A673 (cell line): ENCODE measurements at places on chromosomes 13 and 19. TPM values are rescaled to one million over a fixed set of nuclear protein-coding genes. Genes with fewer than 3 reads are reported as not detected.

- no peaks in the 10 kb centered on the region for H3K36me3 ChIP-seq
- no peaks in the 10 kb centered on the region for H3K4me1 ChIP-seq
- no peak overlapping the region for H3K4me3 ChIP-seq
- H3K27me3 ChIP-seq: no peaks in the 10 kb centered on the region
- no peak overlapping the region for H3K27ac ChIP-seq
- no peak for DNase-seq
Measured at GRCh38 chr19:20078581-20079031, 806 bp downstream of the ZNF90 start.

Gene ANGPTL8
- not detected in 2 replicates for total RNA-seq

GRCh38 chr19:3225169-3225485, 666 bp downstream of the CELF5 start:
- no peaks in the 10 kb centered on the region for H3K36me3 ChIP-seq
- no peaks in the 10 kb centered on the region for H3K27me3 ChIP-seq
- peak overlapping the region; percentile 29 for H3K4me3 ChIP-seq
- no peaks in the 10 kb centered on the region for H3K4me1 ChIP-seq
- H3K27ac ChIP-seq: no peak overlapping the region
- no peak for DNase-seq

- DNase-seq: peak; percentile 90
- peaks cover 19% of the 10 kb centered on the region for H3K36me3 ChIP-seq
- H3K4me3 ChIP-seq: peak within 1 kb of the TSS; percentile 64
Measured at GRCh38 chr19:12801466-12802266, at the start of the genes PRDX2 and THSD8. Gene PRDX2 (minus strand): TSS chr19:12801800. CDS start chr19:12801261, 539 bp downstream. Gene THSD8 (plus strand): TSS chr19:12802069. CDS start chr19:12802072, 3 bp downstream.

DNA sequence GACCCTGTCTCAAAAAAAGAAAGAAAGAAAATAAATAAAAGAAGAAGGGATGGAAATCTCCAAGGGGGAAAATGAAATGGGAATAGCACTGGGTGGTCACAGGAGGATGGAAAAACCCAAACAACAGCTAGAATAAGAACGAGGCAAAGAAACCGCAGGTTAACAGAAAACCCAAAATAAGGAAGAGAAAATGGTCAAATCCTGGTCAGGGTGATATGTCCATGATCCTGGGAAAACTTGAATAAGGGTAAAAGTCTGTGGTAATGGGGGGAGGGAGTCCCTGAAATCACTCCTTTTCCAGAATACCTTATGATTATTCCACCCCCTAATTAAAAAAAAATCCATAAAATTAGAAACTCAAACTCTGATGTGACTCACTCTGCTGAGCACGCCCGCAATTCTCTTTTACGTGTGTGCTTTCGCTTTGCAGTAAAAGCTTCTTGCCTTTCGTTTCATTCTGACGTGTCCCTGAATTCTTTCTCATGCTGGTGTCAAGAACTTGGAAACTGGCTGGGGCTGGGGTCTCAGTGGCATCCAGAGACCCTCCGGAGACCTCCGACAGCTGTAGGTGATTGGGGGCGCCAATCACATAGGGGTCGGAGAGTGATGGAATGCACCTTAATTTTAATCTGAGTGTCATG, 4.3 kb upstream of the NAXD start:
- no peaks in the 10 kb centered on the region for H3K4me1 ChIP-seq
- H3K27ac ChIP-seq: no peak overlapping the region
- DNase-seq: peak; percentile 22
- peak overlapping the region; percentile 22 for H3K4me3 ChIP-seq

- no peaks in the 10 kb centered on the region for H3K36me3 ChIP-seq
- no peaks in the 10 kb centered on the region for H3K4me1 ChIP-seq
- DNase-seq: no peak
- H3K27ac ChIP-seq: no peak within 1 kb of the TSS
Measured at GRCh38 chr19:35328851-35329285, at the start of gene CD22. Gene CD22 (plus strand): TSS chr19:35329187. CDS start chr19:35332041, 2,854 bp downstream.

Gene ZNF534
- total RNA-seq: not detected in 2 replicates

Gene AP1M2
- total RNA-seq: 2.5 and 2.8 TPM in 2 replicates

DNA sequence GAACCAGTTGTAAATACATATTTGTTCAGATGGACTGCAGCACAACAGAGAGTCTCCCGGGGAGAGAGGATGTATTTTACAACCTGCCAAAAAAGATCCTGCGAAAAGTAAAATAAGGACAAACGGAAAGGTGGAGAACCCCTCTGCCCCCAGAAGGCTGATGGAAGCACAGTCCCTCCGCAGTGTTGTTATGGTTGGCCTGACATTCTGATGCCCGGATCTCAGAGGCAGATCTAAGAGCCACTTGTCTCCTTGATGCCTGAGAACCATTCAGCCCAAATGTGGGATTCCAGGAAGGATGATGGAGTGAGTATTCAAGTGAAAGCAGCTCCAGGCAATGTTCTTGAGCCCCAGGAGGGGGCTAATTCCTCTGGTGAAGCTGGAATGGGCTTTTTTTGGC, 458.7 kb downstream of the ZNF536 start:
- H3K36me3 ChIP-seq: no peaks in the 10 kb centered on the region
- no peaks in the 10 kb centered on the region for H3K4me1 ChIP-seq
- H3K27ac ChIP-seq: no peak overlapping the region
- H3K4me3 ChIP-seq: no peak overlapping the region

DNA sequence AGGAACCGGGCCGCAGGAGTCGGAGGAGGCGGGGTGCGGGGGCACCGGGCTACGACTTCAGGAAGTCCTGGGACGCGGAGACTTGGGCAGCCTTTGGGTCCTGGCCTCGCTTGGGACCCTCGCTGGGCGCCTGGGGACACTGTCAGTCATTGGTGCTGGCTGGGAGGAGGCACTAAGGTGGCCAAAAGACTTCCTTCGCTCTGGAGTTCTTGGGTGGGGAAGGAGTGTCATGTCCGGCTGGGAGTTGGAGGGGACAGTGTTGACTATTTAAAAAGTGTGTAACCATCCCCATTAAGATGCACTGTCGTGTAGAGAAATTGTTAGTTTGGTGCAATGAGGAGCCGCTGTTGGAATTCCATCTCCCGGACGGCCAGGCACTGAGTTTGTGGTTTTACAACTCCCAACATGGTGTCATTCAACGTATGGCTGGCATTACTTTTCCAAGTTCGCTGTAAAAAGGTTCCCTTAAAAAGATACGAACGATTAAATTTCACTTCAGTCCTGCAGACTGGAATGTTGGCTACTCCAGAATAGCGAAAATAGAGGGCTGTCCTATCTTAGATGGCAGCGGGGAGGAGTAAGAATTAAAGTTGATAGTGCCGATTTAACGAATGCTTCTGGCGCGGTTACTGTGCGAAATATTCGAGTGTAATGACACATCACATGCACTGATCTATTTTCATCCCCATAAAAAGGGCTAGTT, 776 bp downstream of the DNAJC3 start:
- no peaks in the 10 kb centered on the region for H3K36me3 ChIP-seq
- H3K27me3 ChIP-seq: no peaks in the 10 kb centered on the region
- H3K4me1 ChIP-seq: peaks cover 7% of the 10 kb centered on the region
- H3K27ac ChIP-seq: peak overlapping the region; percentile 88

DNA sequence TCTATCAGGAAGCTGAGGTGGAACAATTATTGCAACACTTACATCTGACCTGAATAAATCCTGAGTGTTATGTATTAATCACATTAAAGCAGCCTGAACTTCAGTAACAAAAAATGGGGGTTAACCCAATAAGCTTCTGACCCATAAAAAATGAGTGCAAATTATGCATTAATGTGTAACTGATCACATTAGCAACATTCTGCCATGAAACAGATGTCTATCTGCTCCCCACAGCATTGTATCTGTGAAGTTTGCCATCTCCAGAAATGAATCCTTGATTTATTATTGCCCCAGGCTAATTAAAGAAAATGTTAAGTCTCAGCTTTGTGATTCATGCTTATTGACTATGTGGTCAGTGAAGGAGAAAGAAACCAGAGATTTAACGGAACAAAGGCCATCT, 304.9 kb downstream of the PCDH20 start:
- H3K36me3 ChIP-seq: no peaks in the 10 kb centered on the region
- no peaks in the 10 kb centered on the region for H3K27me3 ChIP-seq
- no peak overlapping the region for H3K27ac ChIP-seq
- peak; percentile 37 for DNase-seq

Gene B3GNT3
- not detected in 2 replicates for total RNA-seq

Gene SPRY2
- 9.2 and 10.3 TPM in 2 replicates for total RNA-seq

Gene KDM4B
- 30.0 and 34.8 TPM in 2 replicates for total RNA-seq

DNA sequence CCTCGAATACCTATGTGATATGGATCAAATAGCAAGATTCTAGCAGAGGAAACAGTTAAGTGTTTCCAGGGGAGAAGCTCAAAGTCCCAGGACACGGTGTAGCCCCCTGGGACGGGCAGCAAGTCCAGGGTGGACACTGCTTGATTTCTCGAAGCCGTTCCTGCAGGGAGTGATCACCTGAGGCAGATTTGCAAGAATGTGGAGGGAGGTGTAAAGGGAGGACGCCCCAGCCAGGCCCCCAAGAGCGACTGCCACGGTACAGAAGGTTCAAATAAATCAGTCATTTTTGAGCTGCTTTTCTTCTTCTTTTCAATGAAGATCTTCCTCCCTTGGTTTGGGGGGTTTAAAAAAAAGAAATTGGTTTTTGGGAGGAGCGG, 41.4 kb downstream of the KLF2 start:
- H3K36me3 ChIP-seq: peaks cover 1% of the 10 kb centered on the region
- no peak for DNase-seq
- no peaks in the 10 kb centered on the region for H3K27me3 ChIP-seq
- H3K27ac ChIP-seq: no peak overlapping the region
- no peak overlapping the region for H3K4me3 ChIP-seq
